ENCODE measurements at places on chromosomes 7 and 10.

DNA sequence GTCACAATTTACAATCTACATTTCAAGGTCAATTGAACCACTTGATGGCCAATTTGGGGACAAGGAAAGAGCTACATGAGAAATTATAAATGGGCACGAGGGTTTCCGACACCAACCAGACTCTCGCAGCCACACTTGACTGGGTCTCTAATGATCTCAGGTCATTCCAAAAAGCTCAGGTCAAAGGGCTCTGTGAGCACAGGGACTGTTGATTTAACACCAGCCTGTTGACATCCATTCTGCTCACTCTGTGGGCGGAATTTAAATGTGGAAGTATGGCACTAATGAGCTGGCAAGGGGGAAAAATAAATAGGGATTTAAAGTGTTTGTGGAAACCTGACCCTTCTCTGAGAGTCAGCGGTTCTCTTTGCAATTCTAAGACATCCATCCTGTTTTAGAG, 810.7 kb upstream of the AUTS2 start:
- DNase-seq = no peak

- DNase-seq = no peak
Measured at GRCh38 chr10:116151076-116151475, 121.9 kb downstream of the GFRA1 start.

DNA sequence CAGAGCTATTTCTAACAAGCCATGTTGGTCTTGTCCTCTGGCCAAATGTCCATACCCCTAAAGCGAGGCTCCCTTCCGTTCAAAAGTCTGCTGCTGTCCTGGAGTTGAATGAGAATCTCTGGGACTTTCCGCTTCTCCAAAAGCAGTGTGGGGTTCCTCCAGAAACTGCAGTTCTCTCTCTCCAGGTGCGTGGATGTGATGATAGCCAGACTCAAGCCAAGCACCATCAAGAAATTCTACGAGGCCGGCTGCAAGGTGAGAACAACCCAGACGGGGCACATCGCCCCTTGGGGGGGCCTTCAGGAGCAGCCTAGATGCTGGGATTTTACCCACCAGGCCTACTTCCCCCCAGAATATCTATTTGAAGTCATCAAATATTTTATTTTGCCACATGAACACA, 26.5 kb downstream of the BTBD16 start:
- no peak for DNase-seq

DNA sequence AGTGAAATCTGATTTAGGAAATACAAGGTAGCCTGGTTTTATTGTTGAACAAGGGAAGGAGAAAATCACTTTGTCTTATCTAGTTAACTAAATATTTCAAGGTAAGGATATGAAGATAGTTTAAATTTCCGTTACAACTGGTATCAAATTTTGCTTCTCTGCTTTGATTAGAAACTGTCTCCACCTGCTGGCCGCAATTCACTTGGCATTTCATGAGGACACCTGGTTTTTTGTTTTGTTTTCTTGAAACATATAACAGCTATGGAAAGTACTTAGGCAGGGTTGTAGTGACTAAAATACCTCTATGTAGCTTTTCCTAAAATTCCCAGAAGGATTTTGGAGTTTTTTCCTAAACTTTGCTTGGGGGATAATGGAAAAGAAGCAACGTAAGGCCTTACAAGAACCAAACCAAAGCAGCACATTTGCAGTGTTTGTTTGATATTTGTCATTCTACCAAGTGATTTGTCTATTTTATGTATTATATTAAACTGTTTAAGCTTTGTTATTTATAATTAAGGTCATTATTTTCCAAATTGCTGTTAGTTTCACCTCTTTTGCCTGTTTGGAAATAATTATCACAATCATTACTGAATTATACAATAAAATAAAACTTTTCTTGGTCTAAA, 73.6 kb downstream of the AHCYL2 start:
- DNase-seq = no peak

DNA sequence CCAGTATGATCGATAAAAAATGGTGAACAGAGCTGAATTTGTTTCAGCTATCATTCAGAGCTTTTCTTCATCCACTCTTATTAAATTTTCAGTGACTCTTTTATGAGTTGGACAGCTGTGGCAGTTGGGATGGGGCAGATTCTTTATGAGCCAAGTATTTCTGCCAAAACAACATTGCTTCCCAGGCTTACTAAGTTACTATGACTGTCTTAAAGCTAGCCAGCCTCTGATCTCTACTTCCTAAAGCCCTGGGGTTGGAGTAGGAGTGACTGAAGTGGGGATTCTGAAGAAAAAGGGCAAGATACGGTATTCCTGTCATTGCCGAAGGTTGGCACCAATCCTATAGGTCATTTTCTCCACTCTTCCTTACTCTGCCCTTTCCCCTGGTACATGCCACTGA, 12.7 kb downstream of the RPP30 start:
- no peak for DNase-seq

GRCh38 chr7:115906731-115907130, 123.8 kb downstream of the TFEC start:
- DNase-seq = no peak

DNA sequence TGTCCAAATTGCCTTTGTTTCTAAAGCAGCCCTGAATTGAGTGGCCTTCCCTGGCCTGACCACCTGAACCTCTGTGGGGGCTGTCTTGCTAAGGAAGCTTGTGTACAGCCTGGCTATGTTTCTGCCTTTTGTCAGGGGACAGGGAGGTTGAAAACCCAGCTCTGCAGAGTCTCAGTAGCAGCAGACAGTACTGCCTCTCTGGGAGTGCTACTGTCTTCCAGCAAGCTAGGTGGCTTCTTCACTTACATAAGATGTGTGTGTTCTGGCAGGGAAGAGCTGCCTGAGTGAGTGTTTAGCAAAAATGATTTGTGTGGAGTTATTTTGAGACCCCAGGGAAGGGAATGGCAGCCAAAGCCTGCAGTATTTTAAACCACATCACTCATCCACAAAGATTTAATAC, 57.4 kb downstream of the LRRC4 start:
- no peak for DNase-seq

DNA sequence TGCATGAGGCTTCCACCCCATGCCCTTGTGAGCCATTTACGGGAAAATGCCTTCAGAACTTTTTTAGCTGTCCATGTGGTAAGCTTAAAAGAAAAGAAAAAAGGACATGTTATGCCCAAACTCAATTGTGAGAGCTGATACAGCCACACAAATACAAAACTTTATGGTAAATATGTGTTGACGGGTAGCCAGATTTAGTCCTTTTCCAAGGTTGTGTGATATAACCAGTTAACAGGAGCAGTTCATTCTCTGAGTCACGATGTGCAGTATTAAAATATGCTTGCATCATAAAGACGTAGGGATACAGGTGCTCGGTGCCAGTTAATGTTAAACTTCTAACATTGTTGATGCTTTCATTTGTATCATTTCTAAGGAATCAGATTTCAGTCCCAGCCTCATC, 350.4 kb downstream of the DNAJB6 start:
- DNase-seq = no peak

- no peak for DNase-seq
Measured at GRCh38 chr7:126026421-126027088, 1096.9 kb upstream of the POT1 start.

GRCh38 chr10:68111584-68111983, 2.3 kb downstream of the MYPN start:
- no peak for DNase-seq

DNA sequence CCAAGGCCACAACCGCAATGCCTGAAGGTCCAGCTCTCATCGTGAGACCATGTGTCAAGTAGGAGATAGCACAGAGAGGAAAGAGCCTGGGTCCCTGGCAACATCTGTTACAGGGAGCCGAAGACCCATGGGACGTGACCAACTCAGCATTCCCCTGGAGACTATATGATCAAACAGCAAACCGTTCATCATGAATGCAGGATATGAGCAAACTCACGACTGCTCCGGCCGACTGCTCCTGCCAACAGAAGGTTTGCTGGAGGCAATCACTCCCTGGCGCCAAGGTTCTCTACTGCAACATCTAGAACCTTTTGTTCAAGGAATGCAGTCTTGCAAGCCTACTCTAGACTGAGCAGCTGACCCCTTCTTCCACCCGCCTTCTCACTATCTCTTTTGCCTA, 114.3 kb downstream of the ALOX5 start:
- DNase-seq = no peak

GRCh38 chr10:122164023-122164601, 107.0 kb upstream of the BTBD16 start:
- DNase-seq = no peak

DNA sequence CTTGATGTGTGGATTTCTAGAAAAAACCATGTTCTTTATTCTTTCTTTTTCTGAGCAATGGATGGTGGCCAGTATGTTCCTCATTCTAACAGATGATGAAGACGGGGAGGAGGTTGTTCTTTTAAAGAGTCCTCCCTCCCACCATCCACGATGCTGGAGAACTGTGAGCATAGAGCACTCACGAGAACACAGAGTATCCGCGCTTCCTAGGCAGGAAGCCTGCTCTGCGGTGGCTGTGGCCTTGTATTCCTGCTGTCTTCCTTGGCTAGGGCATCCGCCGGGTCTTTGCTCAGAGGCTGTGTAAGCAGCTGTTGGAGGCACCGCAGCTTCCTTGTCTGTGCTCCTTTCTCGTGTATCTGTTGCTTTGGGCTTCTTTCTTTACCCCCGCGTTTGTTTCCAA, 214.2 kb downstream of the CCDC3 start:
- DNase-seq = no peak

DNA sequence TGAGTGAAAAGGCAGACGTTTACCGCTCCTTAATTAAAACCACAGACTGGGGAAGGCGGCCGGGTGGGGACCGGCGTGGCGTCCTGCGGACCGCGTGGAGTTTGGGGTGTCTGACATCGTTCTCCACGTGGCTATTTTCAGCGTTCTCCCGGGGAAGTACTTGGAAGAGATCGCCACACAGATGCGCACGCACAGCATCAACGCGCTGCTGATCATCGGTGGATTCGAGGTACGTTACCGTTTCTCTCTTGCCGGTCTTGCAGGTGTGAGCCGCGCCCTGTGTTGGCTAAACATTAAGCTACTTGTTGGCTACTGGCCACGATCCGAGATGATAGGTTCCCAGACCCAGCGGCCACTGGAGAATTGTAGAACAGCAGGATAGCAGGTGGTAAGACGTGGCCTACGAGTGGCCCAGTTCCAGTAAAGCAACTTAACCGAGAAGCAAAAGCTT, 51.3 kb downstream of the PFKP start:
- DNase-seq = no peak

DNA sequence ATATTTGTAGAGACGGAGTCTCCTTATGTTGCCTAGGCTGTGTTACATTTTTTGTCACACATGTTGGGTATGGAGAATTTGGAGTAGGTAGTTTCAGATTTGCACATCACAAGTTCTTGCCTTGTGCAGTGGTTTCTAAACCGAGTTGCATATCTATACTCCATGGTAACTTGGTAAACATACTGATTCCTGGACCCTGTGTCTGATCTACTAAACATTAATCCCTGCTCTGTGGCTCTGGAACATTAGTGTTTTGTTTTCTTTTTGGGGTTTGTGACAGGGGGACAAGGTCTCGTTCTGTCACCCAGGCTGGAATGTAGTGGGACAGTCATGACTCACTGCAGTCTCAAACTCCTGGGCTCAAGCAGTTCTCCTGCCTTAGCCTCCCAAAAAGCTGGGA, 24.7 kb downstream of the AUTS2 start:
- DNase-seq = no peak

- no peak for DNase-seq
Measured at GRCh38 chr10:58754469-58755339, 242.0 kb downstream of the BICC1 start.

DNA sequence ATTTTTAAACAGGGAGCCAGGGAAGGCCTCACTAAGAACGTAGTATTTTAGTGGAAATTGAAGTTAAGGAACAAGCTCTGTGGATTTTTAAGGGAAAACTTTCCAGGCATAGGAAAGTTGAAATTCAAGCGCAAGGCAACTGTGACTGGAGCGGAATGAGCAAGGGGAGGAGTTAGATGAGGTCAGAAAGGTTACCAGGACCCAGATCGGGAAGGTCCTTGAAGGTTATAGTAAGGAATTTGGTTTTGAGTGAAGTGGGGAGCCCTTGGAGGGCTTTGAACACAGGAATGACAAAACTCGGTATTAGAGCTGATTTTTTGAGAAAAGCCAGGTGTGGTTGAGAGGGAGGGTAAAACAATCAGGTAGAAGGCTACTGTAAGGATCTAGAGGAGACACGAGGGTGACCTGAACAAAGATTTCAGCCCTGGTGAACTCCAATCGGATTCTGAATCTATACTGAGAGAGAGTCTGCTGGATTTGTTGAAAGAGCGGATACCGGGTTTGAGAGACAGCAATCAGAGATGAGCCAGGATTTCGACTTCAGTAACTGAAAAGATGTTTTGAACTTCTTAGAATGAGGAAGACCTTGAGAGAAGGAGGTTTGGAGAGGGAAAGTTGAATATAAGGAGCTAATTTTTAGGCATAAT, 1013.9 kb downstream of the NRG3 start:
- DNase-seq = no peak

DNA sequence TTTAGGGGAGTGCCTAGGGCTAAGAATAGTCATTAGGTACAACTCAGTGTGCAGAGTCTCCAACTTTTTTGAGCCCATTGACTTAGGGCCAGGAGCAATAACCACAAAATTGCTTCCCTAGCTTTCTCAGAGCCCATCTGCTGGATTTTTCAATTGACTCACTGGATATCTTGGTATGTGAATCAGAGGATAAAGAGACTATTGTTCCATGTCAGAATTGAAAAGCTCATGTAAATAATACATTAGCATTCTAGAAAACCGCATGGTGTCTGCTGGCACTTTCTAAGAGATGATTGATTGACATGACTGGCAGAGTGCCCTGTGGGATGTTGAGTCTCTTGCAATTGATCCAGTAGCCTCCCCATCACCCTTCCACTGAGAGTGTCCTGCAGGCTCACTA, 246.2 kb downstream of the CCDC7 start:
- DNase-seq = no peak

- no peak for DNase-seq
Measured at GRCh38 chr10:114654822-114655575, 3.1 kb downstream of the ABLIM1 start.

GRCh38 chr7:38673795-38674194, 42.6 kb upstream of the AMPH start:
- no peak for DNase-seq

DNA sequence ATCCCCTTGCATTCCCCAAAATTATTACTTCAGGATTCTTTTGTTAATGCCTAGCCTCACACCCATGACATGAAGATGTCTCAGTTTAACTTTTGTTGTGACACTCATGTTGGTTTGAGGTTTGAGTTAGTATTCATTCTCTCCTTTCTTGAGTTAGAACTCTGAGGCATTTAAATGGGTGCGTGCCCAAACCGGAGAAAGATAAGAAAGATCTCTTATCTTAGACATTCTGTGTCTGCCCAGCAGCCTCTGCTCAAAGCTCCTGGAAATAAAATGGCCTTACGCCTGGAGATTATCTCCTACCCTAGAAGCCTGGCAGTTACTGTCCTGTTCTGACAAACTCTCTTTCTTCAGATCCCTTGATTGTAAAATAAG, 26.3 kb downstream of the WBP1L start:
- no peak for DNase-seq

GRCh38 chr7:101973130-101973529, 155.7 kb downstream of the CUX1 start:
- no peak for DNase-seq

- DNase-seq = no peak
Measured at GRCh38 chr7:47318395-47319182, 263.3 kb downstream of the TNS3 start.

Measured in stimulated activated CD8-positive, alpha-beta memory T cell treated with anti-CD3 and anti-CD28 coated beads, Interleukin-15, amount 100 ng/mL, for 4 hours (primary cell).